ENCODE measurements at places on chromosomes 13 and 19. TPM values are rescaled to one million over a fixed set of nuclear protein-coding genes. Genes with fewer than 3 reads are reported as not detected.

ZNF560 gene
- 0.05 TPM for polyA plus RNA-seq

KLK14 gene
- 0.09 TPM for polyA plus RNA-seq

PROZ gene
- not detected for polyA plus RNA-seq

RASAL3 gene
- 5.8 TPM for polyA plus RNA-seq

ZNF8 gene
- polyA plus RNA-seq: 0.91 TPM

KLF1 gene
- not detected for polyA plus RNA-seq

RNF6 gene
- polyA plus RNA-seq: 12.6 TPM

CD33 gene
- 0.66 TPM for polyA plus RNA-seq

ATP4B gene
- 0.06 TPM for polyA plus RNA-seq

PRR19 gene
- polyA plus RNA-seq: 1.1 TPM

DIAPH3 gene
- polyA plus RNA-seq: 2.2 TPM

PEPD gene
- 26.8 TPM for polyA plus RNA-seq

LILRB2 gene
- polyA plus RNA-seq: 0.67 TPM

ATP8B3 gene
- polyA plus RNA-seq: 1.2 TPM

CADM4 gene
- polyA plus RNA-seq: 9.7 TPM

S1PR5 gene
- polyA plus RNA-seq: 12.1 TPM

PSPN gene
- polyA plus RNA-seq: 0.47 TPM

SPIB gene
- 0.22 TPM for polyA plus RNA-seq

ZNF808 gene
- polyA plus RNA-seq: 4.2 TPM

HSD17B14 gene
- 3.4 TPM for polyA plus RNA-seq

SLITRK5 gene
- 0.02 TPM for polyA plus RNA-seq

MBD3L2 gene
- polyA plus RNA-seq: not detected

ALG5 gene
- polyA plus RNA-seq: 17.0 TPM

OR7A5 gene
- polyA plus RNA-seq: not detected

RFX1 gene
- 6.6 TPM for polyA plus RNA-seq

CALM3 gene
- 90.8 TPM for polyA plus RNA-seq
